ENCODE measurements at places on chromosomes 2 and 18.
A peak's percentile ranks its signal among the peaks of the same experiment; 100 is the strongest.

- DNase-seq: peak; percentile 73
Measured at GRCh38 chr2:84781942-84782716, 98.8 kb downstream of the TRABD2A start.

- no peak for DNase-seq
Measured at GRCh38 chr2:194054313-194054712, 1602.7 kb upstream of the SLC39A10 start.

DNA sequence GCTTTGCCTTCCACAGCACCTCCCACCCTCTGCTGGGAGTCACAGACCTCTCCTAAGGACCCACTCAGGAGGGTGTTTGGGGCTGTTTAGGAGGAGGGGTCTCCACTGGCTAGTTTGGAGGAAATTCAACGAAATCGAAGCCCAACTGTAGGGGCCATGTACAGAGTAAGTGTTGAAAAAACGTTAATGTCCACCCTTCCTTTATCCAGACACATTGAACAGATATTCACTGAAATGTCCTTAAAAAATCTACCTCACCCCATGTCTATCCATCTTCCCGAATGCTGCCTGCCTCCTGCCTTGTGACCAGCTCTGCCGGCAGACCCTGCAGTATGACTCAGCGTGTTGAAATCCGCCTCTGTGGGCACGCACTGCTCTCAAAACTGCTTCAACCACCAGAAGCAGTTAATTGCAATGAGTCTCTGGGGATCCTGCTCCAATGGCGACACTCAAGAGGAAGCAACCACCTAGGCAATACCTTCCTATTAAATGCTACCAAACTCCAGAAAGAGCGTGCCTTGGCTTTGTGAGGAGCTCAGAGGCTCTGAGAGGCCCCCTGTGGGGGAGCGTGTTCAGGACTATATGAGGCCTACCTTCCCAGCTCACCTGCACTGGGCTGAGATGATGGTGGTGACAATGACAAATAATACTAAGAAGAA is 61.4 kb upstream of the RTN4 start:
- DNase-seq: no peak

DNA sequence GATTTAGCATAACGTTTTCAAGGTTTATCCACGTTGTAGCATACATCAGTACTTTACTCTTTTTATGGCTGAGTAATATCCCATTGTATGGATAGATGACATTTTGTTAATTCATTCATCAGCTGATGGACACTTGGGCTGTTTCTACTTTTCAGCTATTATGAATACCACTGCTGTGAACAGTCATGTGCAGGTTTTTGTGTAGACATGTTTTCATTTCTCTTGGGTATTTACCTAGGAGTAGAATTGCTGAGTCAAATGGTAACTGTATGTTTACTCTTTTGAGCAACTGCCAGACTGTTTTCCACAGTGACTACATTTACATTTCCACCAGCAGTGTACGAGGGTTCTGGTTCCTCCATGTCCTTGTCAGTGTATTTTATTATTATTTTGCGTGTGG is 33.9 kb downstream of the COX7A2L start:
- no peak for DNase-seq

DNA sequence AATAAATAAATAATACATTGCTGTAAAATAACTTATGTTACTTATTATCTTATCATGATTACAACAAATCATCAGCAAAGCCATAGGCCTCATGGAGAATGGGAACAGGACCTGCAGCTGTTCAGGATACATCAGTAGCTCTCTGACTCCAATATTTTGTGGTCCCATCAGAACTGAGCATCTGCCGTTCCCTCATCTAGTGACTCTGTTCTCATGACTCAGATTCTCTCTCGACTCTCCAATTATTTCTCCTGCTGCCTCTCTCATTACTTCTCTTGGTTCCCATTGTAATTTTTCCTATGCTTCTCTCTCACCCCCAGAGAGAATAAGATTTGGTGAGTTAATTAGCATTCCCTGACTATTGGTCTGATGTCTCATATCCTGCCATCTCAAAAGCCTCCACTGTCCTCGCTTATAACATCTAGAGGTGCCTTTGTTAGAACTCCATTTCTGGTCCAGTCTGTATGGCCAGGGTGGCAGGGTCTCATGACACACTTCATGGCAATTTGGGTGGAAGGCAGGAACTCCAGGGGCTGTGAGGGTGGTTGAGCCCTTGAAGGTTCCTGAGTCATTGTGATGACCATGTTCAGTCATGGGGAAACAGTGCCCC is 78.0 kb upstream of the TANC1 start:
- DNase-seq: no peak

GRCh38 chr18:4987452-4988405 is 209.3 kb downstream of the AKAIN1 start:
- DNase-seq: no peak

DNA sequence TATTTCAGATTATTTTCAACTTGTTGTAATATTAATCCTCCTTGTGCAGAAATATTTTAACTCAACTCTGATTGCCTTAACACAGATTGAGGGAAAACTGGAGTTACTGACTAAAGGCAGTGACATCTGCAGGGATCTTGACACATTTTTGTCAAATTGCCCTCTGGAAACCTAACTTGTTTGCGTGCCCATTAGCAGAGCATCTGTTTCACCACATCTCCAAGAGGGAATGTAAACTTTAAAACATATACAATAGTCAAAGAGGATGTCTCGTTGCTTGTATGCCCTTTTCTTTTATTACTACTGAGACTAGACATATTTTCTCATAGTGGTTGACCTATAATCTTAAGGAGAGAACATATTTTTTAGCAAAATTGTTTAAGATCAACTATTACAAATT is 14.2 kb downstream of the INPP1 start:
- DNase-seq: no peak

- DNase-seq: no peak
Measured at GRCh38 chr2:50614056-50614455, 417.9 kb downstream of the NRXN1 start.

- no peak for DNase-seq
Measured at GRCh38 chr2:65786007-65786717, 353.8 kb upstream of the SPRED2 start.

DNA sequence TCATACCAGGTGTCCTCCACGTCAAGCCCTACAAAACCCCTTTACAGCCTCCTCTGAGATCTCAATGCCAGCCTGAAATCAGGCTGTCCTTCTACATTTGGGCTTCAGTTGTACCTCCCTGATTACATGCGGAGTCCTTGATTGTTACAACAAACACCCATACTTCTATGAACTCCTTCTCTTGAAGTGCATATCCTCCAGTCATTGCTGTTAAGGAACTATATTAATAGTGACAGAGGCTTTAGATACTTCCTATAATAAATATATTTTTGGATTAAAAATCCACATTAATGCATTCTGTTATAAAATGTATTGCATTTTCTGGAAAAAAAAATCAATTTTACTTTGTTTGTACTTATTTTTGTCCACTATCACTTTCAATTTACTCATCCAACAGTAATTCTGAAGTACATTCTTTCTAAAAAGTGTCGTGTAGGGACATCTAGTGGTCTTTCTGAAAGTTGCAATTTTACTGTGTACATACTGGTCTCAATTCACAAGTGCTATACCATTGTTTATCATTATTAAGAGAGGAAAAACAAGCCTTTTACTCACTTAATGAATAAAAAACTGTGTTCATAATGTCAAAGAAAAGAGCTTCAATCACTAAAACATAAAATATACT is 316.4 kb downstream of the DSEL start:
- DNase-seq: peak; percentile 47

DNA sequence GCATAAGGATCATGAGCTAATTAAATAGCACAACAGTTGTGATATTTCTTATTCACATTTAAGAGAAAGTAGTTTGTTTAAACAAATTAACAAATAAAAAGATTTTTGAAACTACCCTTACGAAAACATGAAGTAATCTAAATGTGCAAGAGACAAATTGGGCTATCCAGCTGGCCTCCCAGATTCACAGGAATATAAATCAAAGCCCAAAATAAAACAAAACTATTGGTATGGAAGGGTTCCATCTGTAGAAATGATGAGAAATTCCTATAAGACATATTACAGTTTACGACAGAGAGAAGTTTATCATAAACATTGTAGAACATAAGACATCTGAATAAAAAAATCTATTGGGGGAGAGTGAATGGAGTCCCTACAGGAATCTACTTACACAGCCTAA is 1125.1 kb downstream of the TDRD15 start:
- DNase-seq: no peak

GRCh38 chr2:28522481-28522880 is 26.6 kb downstream of the PLB1 start:
- no peak for DNase-seq

GRCh38 chr18:46010676-46011075 is 43.5 kb upstream of the EPG5 start:
- no peak for DNase-seq

DNA sequence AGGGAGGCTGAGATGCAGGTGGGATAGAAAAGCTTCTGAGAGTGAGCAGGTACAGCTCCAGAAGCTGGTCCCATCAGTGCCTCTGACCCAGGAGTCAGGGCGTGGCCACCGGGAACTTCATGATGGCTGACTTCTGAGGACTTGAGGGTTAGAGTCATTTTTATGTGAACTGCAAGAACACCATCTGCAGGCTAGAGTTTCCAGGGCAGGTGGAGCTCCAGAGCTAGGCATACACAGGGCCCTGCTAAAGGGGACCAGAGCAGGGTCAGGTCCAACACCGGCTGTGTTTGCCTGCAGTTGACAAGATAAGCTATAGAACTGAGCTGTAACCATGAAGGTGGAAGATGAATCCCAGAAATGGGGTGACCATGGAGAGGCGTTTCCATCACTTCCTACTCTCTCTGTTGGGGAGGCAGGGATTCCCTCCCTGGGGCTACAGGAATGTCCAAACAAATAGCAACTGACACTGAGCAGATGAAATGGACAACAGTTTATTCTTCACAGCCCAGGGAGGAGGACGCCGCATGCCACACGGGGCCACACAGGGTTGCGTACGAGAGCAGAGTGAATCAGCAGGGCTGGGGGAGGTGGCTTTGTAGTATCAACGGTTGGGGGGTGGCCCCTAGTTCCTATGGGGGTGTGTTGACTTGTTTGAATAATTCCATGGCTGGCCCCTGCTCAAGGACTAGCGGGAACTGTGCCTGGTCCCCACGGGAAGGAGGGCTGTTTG is 77.6 kb upstream of the ZNF516 start:
- DNase-seq: no peak

DNA sequence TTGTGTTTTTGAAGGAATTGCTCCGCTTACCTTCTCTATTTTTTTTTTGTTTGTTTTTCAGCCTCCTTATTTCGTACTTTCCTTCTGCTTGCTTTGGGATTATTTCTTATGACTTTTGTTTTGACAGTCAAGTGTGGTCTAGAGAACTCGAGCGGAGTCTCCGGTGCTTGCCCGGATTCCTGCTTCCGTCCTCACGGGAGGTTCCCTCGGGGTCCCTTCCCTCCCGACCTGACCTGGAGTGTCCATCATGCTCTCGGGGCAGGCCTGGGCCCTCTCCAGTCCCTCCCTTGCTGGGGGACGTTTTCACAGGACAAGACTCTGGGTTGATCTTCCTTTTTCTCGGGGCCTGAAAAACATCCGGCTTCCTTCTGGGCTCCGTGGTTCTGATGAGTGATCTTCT is 45.9 kb downstream of the CTDP1 start:
- no peak for DNase-seq

GRCh38 chr2:222000326-222000725 is 298.5 kb downstream of the PAX3 start:
- peak; percentile 39 for DNase-seq

GRCh38 chr18:58581265-58581664 is 47.6 kb downstream of the ALPK2 start:
- peak; percentile 49 for DNase-seq

- no peak for DNase-seq
Measured at GRCh38 chr2:175947073-175947472, 55.0 kb downstream of the LNPK start.

- no peak for DNase-seq
Measured at GRCh38 chr2:98347298-98348065, 1.2 kb downstream of the CNGA3 start.

DNA sequence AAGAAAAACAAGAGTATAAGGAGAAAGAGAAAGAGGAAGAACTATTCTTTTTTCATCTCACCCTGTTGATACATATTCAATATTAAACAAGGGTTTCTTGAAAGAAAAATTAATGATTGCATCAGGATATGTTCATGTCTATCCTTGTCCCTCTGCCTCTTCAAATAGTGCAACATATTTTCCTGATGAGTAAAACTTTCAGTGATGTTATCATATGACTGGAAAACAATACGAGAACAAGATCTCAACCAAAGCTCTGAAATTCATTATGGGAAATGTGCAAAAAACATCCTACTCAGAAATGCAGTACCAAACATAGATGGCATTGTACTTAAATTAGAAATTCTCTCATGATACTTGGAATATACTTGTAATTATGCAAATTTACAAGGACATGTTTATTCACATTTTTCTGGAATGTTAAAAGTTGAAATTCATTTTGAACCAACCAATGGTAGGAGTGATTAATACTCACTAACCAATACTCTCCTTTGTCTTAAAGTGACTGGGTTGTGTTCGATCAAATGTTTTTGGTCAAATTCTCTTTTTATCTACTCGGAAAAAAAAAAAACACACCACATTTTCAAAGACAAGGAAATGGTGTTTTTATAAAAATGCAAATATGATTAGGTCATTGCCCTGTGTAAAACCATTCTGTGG is 148.9 kb upstream of the GULP1 start:
- no peak for DNase-seq

- no peak for DNase-seq
Measured at GRCh38 chr18:35619941-35620340, 38.4 kb downstream of the GALNT1 start.

- no peak for DNase-seq
Measured at GRCh38 chr2:138632066-138632620, 130.6 kb downstream of the SPOPL start.

DNA sequence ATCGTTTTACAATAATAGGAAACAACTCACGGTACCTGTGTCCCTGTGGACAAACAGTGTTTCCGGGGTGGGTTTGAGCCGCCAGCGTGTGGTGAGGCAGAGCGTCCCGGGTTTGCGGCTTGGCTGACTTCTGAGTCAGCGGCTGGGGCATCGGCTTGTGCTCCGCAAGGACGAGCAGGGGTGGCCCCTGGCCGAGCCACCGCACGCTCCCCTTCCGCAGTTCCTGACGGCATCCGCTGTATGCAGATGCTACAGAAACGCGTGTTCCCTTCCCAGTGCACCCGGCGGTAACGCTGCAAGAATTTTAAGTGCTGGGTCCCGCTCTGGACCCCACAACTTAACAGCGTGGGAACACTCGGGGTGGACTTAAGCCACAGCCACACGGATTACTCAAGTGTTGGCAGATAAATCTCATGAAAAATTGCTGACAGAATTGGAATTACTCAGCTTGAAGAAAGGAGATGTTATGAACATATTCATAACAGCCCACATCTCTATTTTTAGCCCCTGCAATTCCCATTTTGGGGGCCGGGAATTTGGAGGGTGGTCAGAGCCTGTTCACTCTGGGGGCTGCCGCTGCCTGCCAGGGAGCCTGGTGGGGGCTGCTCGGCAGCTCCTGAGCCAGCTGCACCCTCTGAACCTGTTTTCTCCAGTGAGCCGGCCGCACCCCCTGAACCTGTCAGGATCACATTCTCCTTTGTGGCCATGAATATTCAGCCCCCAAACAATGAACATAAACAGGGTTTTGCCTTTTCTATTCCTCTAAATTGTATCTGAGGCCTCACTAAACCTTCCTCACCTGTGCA is 12.6 kb upstream of the KCNG2 start:
- DNase-seq: no peak

GRCh38 chr2:224143526-224143925 is 104.4 kb upstream of the SERPINE2 start:
- DNase-seq: no peak

- no peak for DNase-seq
Measured at GRCh38 chr18:26465431-26465830, 82.9 kb downstream of the KCTD1 start.
